Ureter (tissue), 1 donor: ENCODE measurements at places on chromosomes 13 and 19.

DNA sequence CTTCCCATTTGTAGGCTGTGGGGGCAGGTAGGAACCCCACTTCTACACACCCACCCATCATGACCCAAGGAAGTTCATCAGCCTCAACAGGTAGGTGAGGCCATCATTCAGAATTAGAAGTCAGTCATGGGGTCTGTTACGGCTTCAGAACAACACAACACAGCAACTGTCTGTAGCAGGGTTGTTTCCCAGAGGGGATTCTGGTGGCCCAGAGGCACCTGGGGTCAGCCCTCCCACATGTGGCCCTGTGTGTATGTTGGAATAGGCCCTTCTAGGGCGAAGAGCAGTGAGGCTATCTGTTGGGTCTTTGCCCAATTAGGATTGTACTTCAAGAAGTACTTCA, 3.4 kb downstream of the IGFLR1 start:
- no peak for DNase-seq

DNA sequence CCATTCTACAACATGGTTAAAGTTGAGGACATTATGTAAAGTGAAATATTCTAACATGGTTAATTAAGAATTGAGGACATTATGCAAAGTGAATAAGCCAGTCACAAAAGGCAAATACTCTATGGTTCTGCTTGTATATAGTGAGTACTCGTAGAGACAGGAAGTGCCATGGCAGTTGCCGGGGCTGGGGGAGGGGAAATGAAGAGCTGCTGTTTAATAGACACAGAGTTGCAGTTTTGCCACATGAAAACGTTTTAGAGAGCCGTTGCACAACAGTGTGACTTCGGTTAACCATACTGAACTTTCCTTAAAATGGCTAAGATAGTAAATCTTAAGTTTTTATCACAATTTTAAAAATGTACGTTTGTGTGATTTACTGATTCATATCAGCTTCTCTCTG, 176.9 kb downstream of the SHISA2 start:
- DNase-seq = no peak

GRCh38 chr13:110503037-110503901, 58.3 kb downstream of the RAB20 start:
- DNase-seq = no peak

DNA sequence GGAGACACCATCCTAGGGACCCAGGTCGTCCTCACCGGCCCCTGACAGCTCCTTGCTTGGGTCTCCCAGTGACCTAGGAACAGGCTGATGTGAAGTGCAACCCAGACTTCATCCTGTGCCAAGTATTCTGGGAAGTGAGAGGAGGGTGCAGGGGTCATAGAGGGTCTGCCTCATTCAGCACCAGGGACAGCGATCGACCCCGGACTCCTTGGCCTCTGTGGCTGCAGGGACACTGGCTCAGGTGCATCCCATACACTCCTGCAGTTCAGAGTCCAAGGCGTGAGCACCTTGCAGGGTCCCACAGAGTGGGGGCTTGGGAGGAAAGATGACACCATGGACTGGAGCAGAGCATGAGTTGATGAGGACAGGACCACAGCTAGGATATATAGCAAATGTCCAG, 10.0 kb upstream of the OR10H2 start:
- no peak for DNase-seq

GRCh38 chr19:5097331-5097930, 128.5 kb downstream of the KDM4B start:
- no peak for DNase-seq

DNA sequence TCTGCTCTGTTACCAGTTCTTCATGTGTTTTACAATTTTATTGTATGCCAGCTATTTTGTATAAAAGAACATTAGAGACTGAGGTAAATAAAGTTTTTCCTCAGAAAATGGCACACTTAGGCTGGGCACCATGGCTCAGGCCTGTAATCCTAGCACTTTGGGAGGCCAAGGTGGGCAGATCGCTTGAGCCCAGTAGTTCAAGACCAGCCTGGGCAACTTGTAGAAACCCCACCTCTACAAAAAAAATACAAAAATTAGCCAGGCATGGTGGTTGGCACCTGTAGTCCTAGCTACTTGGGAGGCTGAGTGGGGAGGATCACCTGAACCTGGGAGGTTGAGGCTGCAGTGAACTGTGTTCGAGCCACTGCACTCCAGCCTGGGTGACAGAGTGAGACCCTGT, 32.0 kb downstream of the CCDC8 start:
- no peak for DNase-seq

GRCh38 chr19:29211562-29212355, 1.2 kb downstream of the UQCRFS1 start:
- DNase-seq = no peak
